ENCODE measurements at places on chromosomes 11 and 22. TPM values are rescaled to one million over a fixed set of nuclear protein-coding genes. Genes with fewer than 3 reads are reported as not detected.
A peak's percentile ranks its signal among the peaks of the same experiment; 100 is the strongest.

The SLC22A25 gene
- not detected for total RNA-seq

DNA sequence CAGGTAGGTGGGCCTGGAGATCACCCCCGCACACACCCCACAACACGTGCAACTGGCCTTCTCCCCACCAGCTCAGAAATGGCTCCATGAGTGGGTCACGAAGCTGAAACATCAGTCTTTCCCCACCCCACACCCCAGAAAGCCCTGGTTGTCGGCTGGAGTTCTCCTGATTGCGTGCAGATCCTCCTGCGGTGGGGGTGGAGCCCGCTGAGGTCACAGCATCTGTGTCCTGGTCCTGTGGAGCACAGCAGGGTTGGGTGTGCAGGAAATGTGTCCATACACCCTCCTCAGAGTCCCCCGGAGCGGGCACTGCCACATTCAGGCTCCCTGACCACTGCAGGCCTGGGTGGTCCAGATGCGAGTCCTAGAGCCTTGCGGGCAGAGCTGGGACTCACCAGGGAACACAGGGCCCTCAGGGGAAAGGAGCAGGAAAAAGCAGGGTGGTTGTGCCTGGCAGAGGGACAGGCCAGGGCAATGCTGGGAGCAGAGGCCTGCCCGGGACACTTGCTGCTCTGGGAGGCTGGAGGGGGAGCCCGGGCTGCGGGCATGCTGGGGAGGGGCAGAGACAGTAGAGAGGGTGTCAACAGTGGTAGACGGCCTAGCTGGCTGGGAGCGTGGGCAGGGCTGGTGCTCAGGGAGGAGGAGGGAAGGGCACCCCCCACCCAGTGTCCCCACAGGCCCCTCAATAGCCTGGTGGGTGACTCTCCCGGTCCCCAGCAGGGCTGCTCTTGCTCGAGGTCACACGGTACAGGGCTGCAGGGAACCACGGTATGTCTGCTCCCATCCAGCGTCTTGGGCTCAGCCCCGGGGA lies 42.4 kb upstream of the PPARA start:
- DNase-seq: peak; percentile 78

DNA sequence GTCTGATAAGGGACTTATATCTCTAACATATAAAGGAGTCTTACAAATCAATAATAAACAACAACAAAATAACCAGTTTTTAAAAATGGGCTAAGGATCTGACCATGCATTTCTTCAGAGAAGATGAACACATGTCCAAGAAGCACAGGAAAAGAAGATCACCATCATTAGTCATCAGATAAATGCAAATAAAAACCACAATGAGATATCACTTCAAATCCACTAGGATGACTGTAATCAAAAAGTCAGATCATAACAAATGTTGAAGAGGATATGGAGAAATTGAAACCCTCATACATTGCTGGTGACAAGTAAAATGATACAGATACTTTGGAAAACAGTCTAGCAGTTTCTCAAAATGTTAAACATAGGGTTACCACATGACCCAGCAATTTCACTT lies 61.2 kb upstream of the MYOD1 start:
- DNase-seq: no peak

GRCh38 chr11:124674571-124674970 lies 867 bp downstream of the SPA17 start:
- no peak for DNase-seq

GRCh38 chr11:121194731-121195596 lies 93.9 kb downstream of the TECTA start:
- no peak for DNase-seq

GRCh38 chr22:22073769-22074561 lies 91.4 kb upstream of the TOP3B start:
- no peak for DNase-seq

GRCh38 chr11:131002145-131002544 lies 85.9 kb upstream of the SNX19 start:
- no peak for DNase-seq

GRCh38 chr22:37930270-37930951 lies 23.0 kb downstream of the C22orf23 start:
- DNase-seq: no peak

Measured in upper lobe of left lung (tissue), 6 donors.